RKO (cell line): ENCODE measurements at places on chromosomes 2 and 18.
A peak's percentile ranks its signal among the peaks of the same experiment; 100 is the strongest.

- peak; percentile 43 for DNase-seq
Observed at GRCh38 chr2:23199115-23199918, 185.7 kb upstream of the KLHL29 start.

GRCh38 chr2:23600346-23600745 is 215.4 kb downstream of the KLHL29 start:
- no peak for DNase-seq

DNA sequence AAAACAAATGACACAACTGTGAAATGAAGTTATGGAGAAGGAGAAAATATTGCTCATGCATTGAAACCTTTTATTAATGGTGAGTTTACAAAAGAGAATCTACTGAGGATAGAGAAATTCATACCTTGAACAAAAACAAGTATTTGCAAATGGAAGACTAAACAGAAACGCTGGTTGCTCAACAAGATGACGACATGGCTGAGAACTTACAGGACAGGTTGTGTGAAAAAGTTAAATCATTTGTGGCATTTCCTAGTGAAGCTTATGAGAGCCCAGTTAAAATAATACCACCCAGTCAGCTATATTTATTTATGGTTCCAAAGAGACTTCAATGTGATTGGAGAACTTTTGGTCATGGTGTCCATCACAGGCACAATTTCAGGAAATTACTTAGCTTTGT is 148.6 kb upstream of the PKDCC start:
- DNase-seq = no peak

DNA sequence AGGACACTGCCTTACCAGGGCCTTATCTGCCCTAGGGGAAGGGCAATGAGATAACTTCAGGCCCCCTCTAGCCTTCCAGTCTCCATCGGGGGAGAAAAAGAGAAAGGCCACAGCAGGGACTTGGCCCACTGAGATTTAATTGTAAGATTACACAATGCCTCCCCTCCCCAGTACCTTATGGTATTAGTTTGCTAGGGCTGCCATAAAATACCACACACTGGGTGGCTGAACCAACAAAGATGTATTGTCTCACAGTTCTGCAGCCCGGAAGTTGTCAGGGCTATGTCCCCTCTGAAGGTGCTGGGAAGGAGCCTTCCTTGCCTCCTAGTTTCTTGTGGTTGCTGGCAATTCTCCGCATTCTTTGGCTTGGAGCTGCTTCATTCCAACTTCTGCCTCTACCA is 34.8 kb upstream of the SPATA3 start:
- no peak for DNase-seq

GRCh38 chr2:217924346-217924901 is 78.4 kb downstream of the TNS1 start:
- no peak for DNase-seq

GRCh38 chr2:9543557-9543956 is 12.1 kb downstream of the ADAM17 start:
- no peak for DNase-seq

DNA sequence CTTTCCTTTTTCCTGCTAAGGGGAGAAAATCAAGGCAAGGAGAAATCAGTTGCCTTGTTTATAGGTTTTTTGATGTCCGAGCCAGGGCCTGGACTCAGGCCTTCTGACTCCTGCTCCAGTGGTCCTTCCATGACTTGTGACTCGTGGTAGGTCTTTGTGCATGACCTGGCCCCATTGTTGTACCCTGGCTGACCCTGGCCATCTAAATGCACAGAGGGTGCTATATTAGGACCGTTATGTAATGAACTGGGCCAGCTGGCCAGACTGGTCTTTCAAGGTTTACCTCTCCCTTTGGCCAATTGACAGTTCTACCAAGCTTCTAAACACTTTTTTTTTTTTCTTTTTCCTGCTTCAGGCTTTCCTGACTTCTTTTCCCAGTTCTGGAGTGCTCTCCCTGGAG is 81.1 kb downstream of the SETBP1 start:
- DNase-seq = no peak

DNA sequence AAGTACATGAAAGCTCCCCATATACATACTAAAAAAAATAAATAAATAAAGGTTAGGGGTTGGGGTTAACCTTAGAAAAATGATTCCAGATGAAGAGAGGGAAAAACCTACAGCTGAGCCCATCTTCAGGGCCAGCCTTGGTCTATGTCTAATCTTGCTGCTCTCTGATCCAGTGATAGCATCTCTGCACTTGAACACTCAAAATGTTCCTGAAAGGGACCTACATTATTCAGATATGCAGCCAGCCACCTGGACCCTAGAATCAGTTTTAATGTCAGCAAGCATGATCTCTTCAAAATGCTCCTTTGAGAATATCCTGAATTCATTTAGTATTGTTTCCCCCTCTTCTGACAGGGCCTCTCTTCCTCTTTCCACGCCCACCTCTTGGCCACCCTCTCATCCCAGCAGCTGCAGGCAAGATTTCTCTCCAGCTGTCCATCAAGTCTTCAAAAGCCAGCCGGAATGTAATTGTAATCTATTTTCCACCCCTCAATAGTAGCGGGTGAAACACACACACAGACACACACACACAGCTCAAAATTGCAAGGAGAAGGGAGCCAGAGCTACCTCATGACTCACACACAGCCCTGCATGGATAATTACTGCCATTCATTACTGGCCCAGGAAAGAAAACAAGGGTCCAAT is 135.5 kb downstream of the MYO3B start:
- no peak for DNase-seq

GRCh38 chr2:43415592-43415991 is 180.2 kb downstream of the THADA start:
- DNase-seq = no peak

DNA sequence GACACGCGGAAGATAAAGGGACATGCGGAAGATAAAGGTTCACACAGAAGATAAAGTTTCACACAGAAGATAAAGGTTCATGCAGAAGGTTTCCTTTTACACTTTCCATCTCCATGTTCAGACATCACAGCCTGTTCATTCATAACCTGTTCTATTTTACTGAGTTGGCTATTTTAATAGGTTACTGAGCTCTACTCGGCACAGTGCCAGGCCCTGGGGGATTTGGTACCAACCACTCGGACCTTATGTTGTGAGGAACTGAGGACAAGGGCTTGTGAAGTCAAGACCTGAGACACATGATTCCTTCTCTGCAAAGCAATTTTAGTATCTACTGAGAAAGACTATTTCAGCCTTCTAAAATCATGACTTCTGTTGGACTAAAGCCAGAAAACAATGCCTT is 75.0 kb upstream of the ALKAL2 start:
- DNase-seq = no peak
